ENCODE measurements at places on chromosomes 4 and X.

DNA sequence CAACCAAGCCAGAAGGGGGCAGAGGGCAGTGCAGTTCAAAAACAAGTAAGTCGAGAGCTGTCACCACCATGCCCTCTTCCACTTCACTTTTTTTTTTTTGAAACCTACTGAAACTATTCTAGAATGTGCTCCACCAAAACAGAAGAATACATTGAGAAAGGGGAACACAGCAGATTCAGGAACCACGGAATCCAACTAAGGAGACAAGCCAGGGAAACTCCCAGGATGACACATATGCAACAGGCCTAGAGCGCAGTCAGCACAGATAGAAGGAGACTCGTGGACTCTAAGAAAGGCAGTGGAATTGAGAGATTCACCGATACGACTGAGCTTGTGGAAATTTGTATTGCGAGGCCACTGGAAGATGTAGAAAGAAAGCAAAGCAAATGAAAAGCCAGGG is 66.1 kb downstream of the PHKA2 start:
- DNase-seq: no peak

DNA sequence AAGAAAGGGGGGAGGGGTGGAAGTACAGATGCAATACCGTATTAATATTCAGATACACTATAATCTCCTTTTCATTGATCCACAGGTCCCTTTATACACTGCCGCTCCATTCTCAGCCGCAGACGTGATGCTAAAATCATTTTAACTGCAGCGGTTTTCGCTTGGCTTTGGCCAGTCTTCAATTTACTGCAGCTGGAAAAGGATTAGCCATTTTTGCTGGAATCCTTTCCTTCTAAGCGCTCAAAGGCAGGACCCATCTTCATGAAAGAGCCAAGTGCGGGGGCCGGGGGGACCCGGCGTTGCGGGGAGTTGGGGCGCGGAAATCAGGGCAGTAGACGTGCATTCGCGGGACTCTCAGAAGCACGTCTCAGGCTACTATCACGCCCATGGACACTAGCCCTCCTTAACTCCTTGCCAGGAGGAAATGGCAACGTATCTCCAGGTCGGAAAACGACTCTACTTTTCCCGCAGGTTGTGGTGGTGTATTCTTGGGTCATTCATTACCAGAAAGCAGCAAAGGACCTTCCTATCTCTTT is 1.7 kb upstream of the PCDH10 start:
- DNase-seq: no peak

DNA sequence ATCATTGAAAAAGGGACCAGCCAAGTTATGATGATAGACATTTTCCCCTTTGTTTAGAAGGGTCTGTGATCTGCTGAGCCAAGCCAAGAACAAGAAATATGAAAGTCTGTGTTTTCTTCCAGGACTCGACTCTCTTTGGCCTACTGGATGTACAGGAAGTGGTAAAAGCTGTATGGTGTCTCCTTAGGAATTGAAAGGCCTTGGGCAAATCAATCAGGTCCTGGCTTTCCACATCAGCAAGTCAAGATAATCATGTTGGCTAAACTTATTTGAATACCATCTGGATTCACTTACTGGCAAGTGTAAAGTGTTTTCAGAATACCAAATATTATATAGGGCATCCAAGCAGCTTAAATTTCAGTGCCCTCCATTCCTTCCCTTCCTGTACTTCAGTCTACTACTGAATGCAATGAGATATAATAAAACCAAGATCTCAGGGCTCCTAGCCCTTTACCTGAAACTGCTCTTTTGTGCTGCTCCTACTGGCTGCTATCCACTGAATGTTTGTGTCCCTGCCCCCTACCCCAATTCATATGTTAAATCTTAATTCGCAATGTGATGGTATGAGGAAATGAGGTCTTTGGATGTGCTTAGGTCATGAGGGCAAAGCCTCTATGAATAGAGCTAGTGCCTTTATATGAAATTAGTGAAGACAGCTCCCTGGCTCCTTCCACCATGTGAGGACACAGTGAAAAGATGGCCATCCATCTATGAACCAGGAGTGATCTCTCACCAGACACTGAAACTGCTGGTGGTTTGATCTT is 578.0 kb downstream of the SPRY1 start:
- no peak for DNase-seq

GRCh38 chr4:126038502-126039144 is 723.9 kb downstream of the FAT4 start:
- DNase-seq: no peak

GRCh38 chrX:136386826-136387225 is 86.1 kb downstream of the ADGRG4 start:
- no peak for DNase-seq

Measured in fibroblast of mammary gland (primary cell).